ENCODE measurements at places on chromosomes 16 and 17. TPM values are rescaled to one million over a fixed set of nuclear protein-coding genes. Genes with fewer than 3 reads are reported as not detected.

GRCh38 chr17:6421700-6422604 lies 13.0 kb downstream of the AIPL1 start:
- peak; percentile 56 for DNase-seq

- no peak for DNase-seq
Observed at GRCh38 chr17:69593716-69594115, 179.2 kb downstream of the MAP2K6 start.

The PPM1E gene
- total RNA-seq = not detected

GRCh38 chr16:73047221-73047535 lies 750 bp downstream of the ZFHX3 start:
- no peak for DNase-seq

DNA sequence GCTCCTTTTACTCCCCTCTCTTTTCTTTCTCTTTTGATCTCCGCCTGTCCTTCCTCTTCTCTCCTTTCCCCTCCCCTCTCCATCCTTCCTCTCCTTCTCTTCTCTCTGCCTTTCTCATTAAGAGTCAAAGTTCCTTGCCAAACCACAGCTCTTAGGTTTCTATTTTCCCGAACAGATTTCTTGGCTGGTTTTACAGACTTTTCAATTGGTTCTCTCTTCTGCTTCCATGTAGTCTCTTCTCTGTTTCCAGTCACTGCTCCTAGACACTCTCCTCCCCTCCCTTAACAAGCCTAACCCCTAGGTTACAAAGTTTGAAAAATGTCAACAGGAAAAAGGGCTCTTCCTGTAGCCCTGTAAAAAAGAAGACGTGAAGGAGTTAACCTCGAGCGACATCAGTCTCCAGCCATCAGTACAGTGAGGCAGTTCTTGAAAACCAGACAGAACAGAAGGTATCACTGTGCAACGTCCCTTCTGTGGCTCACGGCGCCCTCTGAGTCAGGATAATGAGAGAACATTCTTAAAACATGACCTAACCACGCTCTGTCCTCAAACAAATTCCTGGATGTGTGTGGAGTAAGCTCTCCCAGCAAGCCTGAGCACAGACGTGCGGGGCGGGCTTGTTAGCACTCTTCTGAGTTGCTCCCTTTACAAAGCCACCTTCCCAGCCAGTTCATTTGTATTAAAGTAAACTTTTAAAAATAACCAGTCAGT lies 11.6 kb upstream of the MARCHF10 start:
- DNase-seq = no peak

DNA sequence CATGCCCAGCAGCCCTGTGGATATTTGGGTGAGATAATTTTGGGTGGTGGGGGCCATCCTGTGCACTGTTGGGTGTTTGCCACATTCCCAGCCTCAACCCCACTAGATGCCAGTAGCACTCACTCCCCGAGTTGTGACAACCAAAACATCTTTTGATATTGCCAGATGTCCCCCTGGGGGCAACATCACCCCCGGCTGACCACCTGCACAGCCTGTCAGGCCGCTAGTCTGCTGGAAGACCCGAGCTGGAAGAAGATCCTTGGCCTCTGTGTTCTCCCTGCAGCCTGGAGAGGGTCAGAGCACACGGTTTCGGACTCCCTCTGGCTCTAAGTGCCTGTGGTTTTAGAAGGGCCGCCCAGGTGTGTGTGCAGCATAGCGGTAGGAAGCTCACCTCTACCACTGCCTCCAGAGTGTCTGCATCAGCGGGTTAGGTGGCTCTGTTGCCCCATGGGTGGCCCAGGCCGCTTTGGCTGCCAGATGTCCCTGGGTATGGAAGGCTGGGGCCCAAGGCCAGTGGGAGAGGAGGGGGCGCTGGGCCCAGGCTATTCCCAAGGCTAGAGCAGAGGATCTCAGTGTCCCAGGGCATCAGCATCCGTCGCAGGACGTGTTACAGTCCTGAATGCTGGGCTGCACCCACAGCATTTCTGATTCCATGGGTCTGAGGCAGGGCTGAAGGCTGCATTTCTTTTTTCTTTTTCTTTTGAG lies 195.8 kb upstream of the GSE1 start:
- DNase-seq = no peak

GRCh38 chr16:17070882-17071592 lies 399.7 kb downstream of the XYLT1 start:
- peak; percentile 73 for DNase-seq

DNA sequence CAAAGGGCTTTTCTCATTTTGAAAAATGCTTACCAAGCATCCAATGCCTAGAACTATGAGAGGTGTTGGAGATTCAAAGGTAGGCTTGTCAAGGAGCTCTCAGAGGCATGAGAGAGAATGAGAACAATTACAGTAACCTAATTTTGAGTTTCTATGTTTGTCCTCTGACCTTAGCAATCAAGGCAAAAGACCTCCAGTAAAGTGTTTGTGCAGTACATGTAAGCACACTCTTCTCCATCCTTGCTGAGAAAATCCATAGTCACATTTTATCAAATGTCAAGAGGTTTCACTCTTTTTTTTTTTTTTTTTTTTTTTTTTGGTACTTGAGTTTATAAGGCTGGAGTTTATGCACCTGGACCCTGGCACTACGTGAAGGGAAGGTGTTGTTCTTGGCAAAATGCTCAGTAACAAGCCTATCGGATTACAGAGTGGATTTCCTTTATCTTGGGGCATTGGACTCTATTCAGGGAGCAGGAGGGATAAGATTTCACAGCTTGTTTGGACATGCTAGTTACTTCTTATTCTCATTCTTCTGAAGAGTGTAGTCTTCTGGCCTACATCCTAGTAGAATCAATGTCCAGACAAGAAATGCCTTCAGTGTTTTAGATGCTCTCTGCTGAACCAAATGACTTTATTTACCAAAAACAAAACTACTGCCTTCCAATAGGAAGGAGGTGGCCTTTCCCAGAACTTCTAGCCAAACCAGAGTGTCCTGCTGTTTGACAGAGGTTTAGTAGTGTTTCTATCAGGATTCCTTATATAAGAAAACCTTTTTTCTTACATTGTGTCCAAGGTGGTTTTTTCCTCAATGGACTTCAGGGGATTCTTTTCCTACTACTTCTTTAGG lies 21.9 kb downstream of the KCNJ2 start:
- DNase-seq = no peak

DNA sequence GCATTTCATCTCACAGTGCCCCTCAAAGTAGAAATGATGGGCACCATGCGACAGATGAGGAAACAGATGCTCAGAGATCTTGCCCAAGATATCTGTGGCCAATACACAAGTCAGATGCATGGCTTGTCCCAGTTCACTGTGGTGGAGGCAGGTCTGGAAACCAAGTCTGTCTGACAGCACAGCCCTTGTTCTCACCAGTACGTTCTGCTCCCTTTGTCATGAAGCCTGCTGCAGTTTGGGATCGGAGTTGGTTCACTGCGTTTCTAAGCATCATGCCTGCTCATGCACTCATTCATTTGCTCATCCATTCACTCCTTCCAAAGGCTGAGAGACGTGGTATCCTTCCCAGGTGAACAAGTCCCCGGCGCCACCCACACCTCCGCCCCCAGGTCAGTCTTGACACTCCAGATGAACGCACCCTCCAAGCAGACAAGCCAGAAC lies 27.2 kb upstream of the MEAK7 start:
- DNase-seq = no peak

The G6PC1 gene
- not detected for total RNA-seq

DNA sequence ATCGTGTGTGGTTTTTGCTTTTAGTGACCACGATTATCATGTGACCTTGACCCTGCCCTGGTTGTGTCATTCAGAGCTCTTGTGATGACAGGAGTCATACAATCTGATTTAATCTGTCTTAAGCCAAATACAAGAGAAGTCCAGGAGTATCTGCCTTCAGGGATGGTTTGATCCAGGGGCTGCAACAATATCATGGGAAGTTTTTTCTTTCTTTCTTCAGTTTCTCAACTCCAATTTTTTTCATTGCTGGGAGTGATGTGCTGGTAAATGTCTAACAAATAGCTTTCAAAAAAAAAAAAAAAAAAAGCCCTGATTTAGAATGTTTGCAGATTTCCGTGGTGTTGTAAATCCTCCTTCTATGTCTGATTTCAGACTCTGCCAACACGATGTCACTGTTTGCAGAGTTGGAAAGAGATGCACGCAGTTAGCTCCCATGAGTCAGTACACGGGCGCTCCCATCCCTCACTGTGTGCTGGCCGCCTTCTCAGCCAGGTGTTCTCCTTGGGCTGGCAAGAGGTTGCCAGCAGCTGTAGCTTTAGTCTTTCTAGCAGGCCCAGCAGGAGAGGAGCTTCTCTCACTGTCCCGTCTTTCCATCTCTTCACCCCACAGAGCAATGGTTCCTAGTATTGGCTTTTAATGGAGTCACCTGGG lies 229.7 kb downstream of the SNX29 start:
- DNase-seq = no peak

DNA sequence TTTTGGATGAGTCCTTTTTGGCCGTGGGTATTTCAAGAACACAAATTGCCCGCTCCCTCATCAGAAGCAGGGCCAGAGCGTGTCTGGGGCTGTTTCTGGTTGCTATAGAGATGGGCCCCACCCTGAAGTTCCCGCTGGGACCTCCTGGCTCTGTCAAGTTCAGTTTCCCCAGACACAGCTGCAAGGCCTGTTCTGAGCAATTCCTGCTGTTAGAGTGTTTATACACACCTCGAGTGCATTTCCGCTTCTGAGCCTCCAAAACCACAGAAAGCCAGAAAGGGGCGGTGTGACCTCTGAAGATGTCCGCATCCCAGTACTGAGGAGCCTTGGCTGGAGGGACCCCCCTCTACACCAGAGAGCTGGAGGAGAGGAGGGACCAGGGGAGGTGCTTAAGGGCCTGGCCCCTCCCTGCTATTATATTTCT lies 9.3 kb upstream of the WBP2 start:
- no peak for DNase-seq

DNA sequence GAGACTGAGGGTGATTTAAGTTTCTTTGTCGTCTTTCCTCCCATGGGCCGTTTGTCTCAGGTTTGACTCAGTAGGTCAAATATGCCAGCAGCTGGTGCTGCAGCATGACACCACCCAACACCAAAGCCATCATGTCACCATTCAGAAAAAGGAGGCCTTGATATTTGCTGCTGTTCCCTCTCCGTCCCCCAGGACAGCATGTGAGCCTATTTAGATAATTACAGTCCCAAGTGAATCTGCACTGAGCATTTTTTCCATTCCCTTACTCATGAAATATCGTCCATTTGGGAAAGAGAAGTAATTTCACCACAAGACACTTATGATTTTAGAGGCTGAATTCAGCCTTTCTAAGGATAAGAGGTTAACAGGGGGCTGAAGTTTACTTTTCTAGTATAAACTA lies 62.2 kb upstream of the ADORA2B start:
- DNase-seq = no peak

DNA sequence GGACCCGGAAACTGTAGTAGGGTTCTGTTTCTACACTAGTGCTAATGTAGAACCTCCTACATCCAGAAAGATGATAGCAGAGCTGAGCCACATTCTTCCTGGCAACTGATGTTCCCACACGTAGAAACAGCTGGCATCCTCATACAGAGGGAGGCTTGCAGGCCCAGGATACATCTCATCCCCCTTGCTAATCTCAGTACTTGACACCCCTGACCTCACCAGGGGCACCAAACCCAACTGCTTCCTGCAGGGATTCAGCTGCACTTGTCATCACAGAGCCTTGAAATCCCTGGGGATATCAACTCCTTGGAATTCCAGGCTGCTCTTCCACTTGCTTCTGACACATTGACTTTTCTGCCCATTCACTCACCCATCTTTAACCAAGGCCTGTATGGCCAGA lies 75.2 kb upstream of the HSBP1 start:
- DNase-seq = no peak

The CUEDC1 gene
- not detected for total RNA-seq

- DNase-seq = no peak
Observed at GRCh38 chr16:86122681-86123342, 223.8 kb downstream of the IRF8 start.

DNA sequence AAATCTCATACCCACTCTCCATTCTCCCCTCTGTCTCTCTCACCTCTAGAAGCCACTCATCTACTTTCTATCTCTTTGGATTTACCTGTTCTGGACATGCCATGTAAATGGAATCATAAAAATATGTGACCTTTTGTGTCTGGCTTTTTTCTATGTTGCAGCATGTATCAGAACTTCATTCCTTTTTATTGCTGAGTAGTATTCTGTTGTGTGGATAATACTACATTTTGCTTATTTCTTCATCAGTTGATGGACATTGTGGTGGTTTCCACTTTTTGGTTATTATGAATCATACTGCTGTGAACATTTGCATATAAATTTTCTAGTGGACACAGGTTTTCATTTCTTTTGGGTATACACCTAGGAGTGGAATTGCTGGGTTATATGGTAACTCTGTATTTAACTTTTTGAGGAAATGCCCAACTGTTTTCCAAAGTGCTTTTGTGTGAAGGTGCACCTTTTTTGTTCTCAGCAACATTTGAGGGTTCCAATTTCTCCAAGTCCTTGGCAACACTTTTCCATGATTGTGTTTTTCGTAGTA lies 18.2 kb downstream of the MRTFB start:
- DNase-seq = no peak

The PDILT gene
- total RNA-seq = not detected

GRCh38 chr17:80270104-80270503 lies 9.5 kb downstream of the RNF213 start:
- DNase-seq = no peak

The KRT12 gene
- total RNA-seq = not detected

GRCh38 chr16:48607056-48607825 lies 2.7 kb downstream of the N4BP1 start:
- no peak for DNase-seq

- DNase-seq = peak; percentile 56
Observed at GRCh38 chr16:566475-567372, at the start of gene NHLRC4. NHLRC4 (plus strand) TSS chr16:567005; CDS start chr16:568048, 1,043 bp downstream.

DNA sequence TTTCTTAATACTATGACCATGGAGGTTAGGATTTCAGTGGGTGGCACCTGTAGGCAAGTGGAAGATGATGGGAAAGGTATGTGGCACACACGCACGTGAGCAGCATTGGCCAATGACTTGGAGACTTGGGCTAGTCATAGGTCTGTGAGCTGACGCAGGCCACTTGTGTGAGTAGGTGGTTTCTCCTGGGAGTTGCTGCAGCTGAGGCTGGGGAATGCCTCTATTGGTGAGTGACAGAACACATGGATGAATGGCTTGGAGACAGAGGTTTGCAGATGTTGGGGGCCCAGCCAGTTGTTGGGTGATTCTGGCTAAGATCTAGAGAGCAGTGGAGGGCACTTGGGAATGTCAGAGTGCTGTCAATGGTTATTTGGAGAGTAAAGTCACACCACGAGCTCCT lies 64.1 kb downstream of the MARF1 start:
- no peak for DNase-seq

The FOXF1 gene
- total RNA-seq = not detected

The PPY gene
- not detected for total RNA-seq

GRCh38 chr17:7484919-7485377 lies 782 bp downstream of the POLR2A start:
- no peak for DNase-seq

DNA sequence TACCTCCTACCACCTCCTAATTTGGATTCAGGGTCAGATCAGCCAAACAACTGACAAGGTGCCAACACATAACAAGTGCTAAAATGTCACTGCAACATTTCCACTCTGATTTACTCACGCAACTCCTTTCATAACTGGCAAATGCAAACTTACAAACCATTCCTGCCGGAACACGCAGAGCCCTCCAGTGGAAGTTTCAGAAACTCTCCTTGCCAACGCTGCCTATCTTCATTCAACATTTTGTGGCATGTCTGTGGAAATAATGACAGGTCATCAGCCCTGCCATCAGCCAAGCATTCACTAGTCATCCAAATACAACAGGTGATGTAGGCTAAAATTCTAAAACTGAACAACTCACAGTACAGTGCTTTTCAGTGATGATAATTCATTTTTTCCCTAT lies 37.7 kb upstream of the OR3A1 start:
- DNase-seq = no peak

The KIF19 gene
- total RNA-seq = 1.8 TPM

The ACSM5 gene
- total RNA-seq = not detected

- peak; percentile 90 for DNase-seq
Observed at GRCh38 chr16:56519459-56520250, at the start of gene BBS2. BBS2 (minus strand) TSS chr16:56520024; CDS start chr16:56519862, 162 bp downstream.
